Activated T-cell treated with anti-CD3 and anti-CD28 coated beads, Interleukin-2, amount 50 U/mL, for 1 hour (primary cell): ENCODE measurements at places on chromosomes 2 and 18.

DNA sequence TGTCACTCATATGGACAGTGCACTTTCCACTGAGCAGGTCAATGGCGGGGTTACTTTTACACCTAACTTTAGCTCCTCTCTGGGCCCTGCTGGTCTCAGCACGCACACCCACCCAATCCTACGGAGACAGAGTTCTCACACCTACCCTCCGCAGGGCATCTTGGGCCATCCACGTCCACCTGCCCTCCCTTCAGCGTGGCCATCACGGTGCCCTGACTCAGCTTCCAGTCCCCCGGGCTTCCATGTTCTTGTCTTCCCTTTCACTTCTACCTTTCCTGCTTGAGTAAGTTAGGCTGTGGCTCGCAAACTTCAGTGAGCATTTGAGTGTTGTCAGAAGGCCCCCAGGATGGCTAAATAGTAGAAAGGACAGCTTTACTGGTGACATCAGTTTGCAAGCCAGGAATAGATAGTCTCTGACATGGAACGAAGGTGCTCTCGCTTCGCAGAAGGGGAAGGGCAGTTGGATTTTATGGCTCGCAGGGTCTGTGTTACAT lies 232.4 kb downstream of the SEPTIN10 start:
- DNase-seq = no peak

DNA sequence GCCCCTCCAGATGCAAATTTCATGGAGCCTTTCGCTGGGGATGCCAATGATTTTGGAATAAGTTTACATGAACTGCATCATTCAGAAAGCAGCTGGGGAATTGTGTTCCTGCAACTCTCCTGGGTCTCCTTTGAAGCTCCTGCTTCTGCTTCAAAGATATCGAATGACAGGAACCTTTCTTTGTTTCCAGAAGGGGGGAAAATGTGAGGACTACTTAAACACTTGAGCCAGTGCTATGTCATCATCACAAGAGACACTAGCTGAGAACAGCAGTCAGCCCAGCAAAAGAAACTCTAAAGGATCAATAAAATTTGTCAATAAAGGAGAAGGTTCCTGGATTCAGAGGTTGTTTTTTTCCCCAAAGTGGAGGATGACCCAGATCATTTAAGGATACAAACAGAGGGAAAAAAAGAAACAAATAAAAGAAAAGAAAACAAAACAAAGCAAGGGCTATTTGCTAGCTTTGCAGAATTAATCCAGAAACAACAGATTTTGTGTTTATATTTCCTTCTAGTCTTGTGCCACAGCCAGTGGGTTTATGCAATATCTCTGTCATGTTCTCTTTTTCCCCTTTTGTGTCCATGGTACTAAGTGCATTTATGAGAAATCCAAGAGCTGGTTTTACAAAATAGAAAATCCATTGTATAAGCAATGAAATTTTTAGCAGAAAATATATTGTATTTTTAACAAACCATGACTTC lies 463.7 kb downstream of the CDH2 start:
- DNase-seq = no peak

- DNase-seq = peak; percentile 89
Observed at GRCh38 chr2:218892693-218893348, 12.2 kb downstream of the WNT10A start.

DNA sequence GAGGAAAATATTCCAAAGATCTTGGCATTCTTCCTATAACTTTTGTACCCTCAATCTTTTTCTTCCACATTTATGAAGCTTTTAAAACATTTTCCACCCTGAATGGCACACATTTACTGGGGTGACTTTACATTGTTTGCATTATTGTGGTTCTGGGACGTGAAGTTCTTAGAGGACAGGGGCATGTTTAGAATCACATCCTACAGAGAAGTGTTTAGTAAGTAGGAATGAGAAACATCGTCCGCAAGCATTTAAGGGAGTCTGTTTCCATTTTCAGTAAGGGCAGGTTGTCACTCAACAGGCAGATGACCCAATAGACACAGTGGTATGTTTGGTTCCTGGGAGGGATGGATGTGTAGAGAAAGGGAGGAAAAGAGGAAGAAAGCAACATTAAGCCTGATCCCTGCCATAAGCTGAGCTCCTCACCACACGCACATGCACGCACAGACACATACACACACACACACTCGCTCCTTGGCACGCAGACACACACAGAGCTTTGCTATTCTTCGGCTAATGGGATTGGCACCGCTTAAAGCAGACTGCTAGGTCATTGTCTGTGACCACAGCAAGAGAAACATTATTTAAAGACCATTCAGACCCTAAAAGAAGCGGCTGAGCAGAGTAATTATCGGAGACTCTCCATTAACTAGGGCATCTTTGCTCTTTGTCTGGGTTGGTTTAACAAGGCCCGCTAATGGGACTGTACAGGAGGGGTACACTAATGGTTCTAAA lies 14.2 kb upstream of the PLEKHM3 start:
- DNase-seq = no peak

DNA sequence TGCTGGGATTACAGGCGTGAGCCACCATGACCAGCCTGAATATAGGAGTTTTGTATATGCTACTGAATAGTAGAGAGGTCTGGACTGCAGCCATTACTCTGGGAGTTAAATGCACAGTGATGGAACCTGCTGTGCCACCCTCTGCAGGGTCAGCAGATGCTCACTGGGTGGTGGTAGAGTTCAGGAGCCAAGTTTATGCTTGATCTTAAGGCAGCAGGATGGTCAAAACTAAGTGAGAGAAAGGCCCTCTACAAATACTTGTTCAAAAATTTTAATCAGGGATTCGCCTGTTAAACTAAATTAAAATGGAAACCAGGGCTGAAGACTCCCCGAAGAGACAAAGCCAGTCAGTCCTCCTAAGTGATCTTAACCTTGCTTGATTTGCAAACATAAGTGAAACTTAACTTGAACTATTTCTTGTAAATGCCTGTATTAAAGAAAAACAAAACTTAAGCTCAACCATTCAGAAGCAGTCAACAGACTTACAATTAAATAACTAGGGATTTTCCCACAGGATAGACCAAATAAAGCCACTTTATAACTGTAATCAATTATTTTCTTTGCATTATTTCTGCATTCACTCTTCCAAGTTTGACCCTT lies 4.2 kb upstream of the WDFY1 start:
- DNase-seq = no peak

- DNase-seq = no peak
Observed at GRCh38 chr2:197011801-197012641, 85.5 kb upstream of the PGAP1 start.

DNA sequence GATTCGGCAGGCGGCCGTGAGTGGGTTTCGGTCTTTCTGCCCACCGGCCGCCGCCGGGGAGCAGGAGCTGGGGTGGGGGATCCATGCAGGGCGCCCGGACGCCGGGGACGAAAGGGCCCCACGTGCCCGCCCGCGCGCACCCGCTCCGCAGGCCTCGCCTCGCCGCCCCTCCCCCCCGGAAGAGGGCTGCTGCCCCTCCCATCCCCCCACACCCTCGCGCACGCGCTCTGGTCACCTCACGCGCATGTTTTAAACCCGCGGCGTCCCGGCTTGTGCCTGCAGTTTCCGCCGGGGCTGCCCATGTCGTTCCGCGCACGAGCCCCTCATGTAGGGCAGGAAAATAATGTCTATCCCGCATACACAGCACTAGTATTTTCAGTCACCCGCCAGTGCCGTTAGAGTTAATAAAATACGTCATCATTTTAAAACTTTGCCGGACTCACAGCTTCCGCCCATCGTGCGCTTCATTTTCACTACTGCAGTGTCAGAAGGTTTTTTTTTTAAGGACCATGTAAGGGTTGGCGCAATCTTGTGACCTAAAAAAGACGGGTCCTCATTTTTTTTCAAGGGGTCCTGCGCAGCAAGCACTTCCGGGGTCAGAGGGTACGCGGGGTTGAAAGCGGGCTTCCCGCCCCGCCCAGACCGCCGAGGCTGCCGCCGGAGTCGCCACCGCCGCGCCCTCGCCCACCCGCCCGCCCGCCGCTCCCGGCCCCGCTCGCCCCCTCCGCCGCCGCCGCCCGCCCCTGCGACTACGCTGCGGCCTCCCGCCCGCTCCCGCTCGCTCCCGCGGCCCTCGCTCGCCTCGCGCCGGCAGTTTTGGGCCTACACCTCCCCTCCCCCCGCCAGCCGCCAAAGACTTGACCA lies at the start of gene PCBP1:
Gene PCBP1 (plus strand): TSS at position 640 of the 864 bp plus-strand sequence. CDS start 267 bp downstream, outside the sequence.
- peak; percentile 97 for DNase-seq

GRCh38 chr2:71751590-71751989 lies 298.2 kb downstream of the DYSF start:
- no peak for DNase-seq

DNA sequence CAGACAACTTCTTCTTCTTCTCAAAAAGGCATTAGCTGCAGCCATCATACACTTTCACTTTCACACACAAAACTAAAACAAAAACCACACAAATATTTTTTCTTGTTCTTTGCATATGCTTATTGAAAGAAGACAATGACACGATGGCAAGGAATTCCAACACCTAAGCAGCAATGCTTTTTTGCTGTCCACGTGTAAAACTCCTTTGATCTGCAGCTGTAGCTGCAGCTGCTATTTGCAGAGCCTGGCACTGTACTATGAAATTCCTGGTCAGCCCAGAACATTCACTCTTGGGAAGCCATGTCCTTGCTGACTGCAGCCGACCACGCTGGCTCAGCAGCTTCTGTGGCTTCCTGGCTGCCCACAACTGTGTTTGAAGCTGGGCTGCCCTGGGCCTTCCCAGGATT lies 316.2 kb downstream of the CDH2 start:
- no peak for DNase-seq

- DNase-seq = no peak
Observed at GRCh38 chr2:47735912-47736311, 47.0 kb upstream of the MSH6 start.

GRCh38 chr2:15385184-15385583 lies 175.9 kb downstream of the NBAS start:
- DNase-seq = no peak

GRCh38 chr2:15986644-15987043 lies 46.3 kb downstream of the MYCN start:
- no peak for DNase-seq

GRCh38 chr2:118752762-118753429 lies 94.6 kb downstream of the EN1 start:
- no peak for DNase-seq
